EH (cell line): ENCODE measurements at places on chromosomes 6 and 20.
A peak's percentile ranks its signal among the peaks of the same experiment; 100 is the strongest.

- no peak for DNase-seq
Observed at GRCh38 chr6:168778201-168778600, 337.2 kb downstream of the SMOC2 start.

GRCh38 chr6:89034586-89035251 lies 45.8 kb upstream of the PNRC1 start:
- DNase-seq = peak; percentile 58

DNA sequence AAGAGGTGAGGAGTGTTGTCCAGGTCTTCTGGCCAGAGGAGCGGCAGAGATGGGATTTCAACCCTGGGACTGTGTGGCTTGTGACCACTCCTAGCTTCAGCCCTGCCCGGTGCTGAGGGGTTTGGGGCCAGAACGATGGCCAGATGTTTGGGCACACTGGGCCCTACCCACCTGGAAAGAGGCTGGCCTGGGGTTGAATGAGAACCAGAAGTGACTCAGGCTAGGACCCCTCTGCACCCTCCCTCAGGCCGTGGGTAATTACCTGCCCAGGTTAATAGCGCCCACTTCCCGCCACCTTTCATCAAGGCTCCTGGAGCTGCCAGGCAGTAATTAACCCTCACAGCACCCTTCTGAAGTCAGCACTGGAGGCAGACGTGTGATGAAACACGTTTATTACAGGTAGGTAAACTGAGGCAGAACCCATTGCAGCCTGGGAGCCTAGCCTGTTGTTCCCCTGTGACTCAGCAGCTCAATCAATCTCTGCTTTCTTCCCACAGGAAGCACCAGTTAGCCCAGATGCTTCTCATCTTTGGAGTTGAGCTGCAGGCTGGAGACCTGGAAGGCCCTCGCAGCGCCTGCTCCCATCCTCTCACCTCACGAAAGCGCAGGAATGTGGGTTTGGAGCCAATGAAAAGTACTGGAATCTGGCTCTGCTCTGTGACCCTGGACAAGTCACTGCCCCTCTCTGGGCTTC lies 120.8 kb downstream of the CEBPB start:
- DNase-seq = peak; percentile 41

DNA sequence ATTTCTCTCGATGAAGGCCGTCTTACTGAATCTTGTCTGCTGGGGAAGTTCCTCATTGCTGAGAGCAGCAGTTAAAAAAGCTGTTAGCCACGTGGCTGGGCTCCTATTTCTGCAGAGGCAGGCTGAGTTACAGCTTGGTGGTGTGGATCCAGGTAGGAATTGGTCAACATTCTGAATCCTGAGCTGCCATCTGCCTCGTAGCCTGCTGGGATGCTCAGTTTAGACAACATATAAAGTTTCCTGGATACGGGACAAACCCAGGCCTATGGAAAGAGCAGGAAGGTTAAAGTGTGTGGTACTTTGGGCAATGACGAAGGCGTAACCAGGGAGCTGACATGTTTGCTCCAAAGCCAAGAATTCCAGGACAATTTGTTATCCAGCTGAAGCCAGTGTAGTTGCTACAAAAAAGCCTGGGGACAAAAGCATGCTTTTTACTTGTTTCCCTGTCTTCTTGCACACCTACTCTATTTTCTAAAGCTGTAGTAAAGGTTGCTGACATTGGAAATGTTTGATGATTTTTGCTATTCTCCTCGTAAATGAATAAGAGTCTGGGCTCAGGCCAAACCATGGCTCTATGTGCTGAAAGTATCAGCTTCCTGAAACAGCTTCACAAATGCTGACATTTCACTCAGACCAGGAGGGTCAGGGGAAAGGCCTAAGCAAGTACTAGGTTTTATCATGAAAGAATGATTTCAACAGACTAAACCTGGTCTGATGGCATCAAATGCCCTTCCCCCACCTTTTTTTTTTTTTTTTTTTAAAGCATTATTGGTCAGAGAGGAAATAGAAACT lies 12.4 kb upstream of the MYLK2 start:
- DNase-seq = peak; percentile 20

GRCh38 chr6:135230711-135231468 lies 49.8 kb downstream of the MYB start:
- peak; percentile 20 for DNase-seq

GRCh38 chr20:58268936-58269619 lies 40.4 kb upstream of the RAB22A start:
- DNase-seq = peak; percentile 38

- no peak for DNase-seq
Observed at GRCh38 chr6:169784821-169785340, 33.5 kb downstream of the ERMARD start.

DNA sequence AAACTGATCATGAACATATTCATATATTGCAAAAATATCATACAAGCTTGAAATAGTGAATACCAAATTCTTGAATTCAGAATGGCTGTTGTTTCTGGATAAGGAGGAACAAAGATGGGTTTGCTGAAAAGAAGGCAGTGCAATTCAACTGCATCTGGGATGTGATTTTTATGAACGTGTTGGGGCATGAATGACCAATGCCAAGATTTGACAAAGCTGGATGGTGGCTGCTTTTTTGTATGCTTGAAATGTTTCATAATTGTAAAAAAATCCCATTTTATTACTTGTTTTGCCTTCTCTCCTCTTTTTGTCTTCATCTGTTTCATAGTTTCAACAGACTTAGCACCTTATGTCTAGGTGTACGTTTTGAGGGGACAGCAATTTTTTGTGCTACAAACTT lies 36.8 kb upstream of the BCAS1 start:
- no peak for DNase-seq

- no peak for DNase-seq
Observed at GRCh38 chr6:142167486-142167885, 20.4 kb downstream of the VTA1 start.

GRCh38 chr6:102662851-102663250 lies 1269.3 kb downstream of the GRIK2 start:
- DNase-seq = no peak

GRCh38 chr20:4235512-4236043 lies 220.2 kb upstream of the RNF24 start:
- no peak for DNase-seq

GRCh38 chr6:151358475-151358874 lies 32.9 kb downstream of the ZBTB2 start:
- DNase-seq = no peak

DNA sequence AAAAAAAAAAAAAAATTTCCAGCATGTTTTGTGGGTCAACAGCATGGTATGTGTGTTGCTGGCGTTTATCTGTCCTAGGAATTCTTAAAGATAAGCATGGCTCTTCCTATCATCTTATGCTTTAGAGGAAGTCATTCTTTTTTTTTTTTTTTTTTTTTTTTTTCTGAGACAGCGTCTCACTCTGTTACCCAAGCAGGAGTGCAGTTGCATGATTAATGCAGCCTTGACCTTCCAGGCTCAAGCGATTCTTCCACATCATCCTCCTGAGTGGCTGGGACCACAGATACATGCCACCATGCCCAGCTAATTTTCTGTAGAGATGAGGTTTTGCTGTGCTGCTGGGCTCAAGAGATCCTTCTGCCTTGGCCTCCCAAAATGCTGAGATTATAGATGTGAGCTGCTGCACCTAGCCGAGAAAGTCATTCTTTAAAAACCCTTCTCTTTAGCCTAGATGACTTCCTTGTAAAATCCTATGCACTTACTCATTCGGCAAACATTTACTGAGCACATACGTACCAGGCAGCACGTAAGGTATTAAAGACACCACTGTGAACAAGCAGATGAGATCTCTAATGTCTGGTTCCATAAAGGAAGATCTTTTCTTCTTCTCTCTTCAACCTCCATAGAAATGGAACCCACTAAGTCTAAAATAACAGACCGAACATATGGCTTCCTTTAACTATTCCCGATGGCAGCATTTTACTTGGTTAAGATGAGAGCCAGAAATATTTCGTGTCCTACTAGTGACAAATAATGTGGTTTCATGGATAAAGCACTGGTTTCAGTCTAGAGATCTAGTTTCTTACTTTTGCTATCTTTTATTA lies 122.4 kb downstream of the RIN2 start:
- DNase-seq = peak; percentile 86

DNA sequence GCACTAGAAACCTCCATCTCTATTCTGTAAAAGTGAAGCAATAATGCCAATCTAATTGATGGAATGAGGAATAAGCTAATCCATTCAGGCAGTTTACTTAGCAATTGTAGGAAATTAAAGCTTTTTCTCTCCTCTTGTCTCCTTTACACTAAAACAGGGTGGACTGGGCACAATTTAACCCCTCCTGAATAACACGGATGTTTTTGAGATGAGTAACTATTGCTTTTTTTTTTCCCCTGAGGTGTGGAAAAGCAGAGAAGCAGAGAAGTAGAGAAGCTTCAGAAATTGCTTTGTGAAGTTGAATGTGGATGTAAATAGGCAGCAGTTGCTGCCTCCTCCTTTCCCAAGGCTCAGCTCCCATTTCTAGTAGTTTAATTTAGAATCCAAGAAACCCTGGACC lies 40.0 kb upstream of the GCNT2 start:
- DNase-seq = peak; percentile 7

- no peak for DNase-seq
Observed at GRCh38 chr6:98486057-98486456, 348.3 kb upstream of the POU3F2 start.

GRCh38 chr6:78251931-78252330 lies 599.1 kb downstream of the MEI4 start:
- peak; percentile 15 for DNase-seq
